ENCODE measurements at places on chromosomes 5 and 9.

DNA sequence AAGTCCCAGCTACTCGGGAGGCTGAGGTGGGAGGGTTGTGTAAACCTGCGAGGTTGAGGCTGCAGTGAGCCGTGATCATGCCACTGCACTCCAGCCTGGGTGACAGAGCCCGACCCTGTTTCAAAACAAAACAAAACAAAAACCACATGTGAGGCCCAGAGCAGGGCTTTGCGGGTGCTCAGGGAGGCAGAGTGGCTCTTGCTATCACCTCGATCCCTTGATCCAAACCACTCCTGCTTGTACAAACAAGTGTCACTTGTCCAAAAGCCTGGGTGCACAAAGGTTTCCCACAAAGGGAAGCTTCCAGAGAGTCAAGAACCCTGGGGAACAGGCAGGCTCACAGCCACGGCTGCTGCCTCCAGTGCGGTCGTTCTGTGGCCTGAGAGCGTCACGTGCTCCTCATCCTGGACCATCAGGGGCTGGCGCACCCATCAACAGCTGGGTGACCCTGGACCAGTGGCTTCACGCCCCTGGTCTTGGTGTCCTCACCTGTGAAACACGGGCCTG, 162.7 kb downstream of the C9orf50 start:
- DNase-seq: peak; percentile 65

GRCh38 chr5:59795141-59795540, 98.4 kb downstream of the PDE4D start:
- no peak for DNase-seq

- no peak for DNase-seq
Measured at GRCh38 chr5:150851039-150851438, 4.7 kb downstream of the IRGM start.

- DNase-seq: no peak
Measured at GRCh38 chr5:96756985-96757384, 50.8 kb downstream of the ERAP1 start.

DNA sequence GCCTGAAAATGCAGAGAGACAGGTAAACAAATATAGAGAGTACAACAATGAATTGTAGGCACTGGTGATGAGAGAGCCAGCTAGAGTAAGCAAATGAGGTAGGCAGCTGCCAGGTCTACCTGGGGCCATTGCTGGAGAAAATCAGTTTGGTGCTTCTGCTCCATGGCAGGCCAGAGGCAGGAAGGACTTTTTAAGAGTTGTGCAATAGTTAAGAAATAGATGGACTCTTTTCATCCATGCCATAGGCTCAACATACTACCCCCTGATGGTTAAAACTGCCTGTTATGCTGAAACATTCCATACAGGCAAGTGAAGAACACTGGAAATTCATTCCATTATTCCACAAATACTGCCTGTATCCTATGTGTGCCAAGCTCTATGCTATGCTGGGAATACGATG, 86.5 kb upstream of the CCDC112 start:
- no peak for DNase-seq

DNA sequence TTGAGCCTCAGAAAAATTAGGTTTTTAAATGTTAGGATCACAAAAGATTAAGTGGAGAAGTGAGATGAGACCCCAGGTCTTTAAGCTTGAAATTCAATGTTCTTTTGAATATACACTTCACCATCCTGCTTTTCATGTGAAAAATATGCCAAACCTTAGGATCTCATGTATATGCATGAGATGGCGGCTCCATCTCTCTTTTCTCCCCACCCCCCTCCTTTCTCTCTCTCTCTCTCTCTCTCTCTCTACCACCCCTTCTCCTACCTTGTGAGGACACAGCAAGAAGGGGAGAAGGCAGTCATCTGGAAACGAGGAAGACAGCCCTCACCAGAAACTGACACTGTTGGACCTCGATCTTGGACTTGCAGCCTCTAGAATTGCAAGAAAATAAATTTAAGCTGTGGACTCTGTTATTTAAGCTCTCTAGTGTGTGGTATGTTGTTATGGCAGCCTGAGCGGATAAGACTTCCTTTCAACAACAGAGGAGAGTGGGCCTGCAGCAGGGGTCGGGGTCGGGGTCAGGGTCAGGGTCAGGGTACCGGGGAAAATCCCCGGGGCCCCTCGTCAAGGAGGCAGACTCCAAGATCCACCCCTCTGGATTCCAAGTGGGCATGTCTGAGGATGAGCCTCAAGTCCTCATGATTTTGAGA, 16.4 kb upstream of the ALDH1B1 start:
- DNase-seq: no peak

GRCh38 chr5:42572313-42572712, 149.1 kb downstream of the GHR start:
- no peak for DNase-seq

DNA sequence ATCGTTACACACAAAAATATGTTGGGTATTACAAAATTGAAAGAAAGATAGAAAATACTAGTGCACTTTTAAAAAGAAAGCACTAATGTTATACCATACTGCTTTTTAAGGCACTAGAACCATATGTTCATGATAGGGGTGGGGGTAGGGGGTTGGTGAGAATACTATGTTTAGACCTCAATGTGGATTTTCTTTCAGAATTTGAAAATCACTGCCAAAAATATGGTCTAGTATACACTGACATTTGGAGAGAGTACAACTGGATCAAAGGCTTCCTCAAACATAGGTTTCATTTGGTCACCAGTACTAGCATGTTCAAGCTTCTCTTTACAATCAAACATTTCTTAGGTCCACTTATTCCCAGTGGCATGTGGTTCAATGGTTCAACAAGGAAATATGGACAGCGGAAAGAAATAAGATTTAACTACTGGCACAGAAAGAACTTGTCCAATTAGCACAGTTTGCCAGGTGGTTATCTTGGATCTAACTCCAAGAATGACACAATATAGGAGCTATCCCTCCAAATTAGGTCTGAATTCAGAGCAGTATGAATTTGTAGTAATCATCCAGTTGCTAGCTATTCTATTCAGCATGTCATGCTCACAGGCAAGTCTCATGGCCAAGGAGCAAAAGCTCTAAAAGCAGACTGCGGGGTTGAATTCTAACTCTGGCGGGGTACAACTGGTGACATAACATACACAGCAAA, 139.3 kb downstream of the SLC24A2 start:
- DNase-seq: no peak

DNA sequence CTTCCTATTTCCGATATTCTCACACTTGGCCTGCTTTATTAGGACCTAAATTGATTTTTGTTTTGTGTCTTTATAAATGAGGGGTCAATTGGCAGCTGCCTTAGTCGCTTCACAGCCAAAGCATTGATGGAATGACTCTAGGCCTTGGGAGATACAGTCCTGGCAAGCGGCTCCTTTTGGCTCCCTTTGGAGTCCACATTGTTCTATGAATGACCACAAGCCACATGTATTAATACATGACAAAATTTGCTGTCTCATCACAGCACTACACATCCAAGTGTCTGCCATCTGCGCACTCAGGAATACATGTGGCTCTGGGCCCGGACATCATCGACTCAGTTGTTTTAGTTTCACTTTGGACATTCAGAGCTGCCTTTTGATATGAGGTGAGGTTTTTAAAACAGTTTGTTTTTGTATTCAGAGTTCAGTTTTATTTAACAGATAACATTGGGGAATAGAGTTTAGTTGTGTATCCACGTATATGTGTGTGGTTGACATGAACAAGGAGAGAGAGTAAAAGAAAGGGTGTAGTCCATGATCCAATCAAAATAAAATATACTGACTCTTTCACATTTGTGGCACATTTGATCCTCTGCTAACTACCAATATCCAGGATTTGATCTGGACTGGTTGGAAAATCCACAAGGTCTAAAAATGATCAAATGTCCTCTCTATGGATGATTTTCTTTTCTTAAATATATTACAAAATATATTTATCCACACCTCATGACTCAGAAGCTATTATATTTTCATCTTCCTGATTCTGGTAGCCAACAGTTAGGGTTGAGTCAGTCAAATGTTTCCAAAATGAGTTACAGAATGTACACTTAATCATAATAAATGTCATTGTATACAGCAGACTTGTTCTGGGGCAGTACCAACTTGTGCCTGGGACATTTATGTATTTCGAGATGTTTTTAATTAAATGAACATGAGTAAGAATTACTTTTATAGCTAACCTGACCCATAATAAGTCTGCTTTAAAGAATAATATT, 114.0 kb upstream of the MTAP start:
- DNase-seq: no peak

- no peak for DNase-seq
Measured at GRCh38 chr5:59547731-59548130, 345.8 kb downstream of the PDE4D start.

DNA sequence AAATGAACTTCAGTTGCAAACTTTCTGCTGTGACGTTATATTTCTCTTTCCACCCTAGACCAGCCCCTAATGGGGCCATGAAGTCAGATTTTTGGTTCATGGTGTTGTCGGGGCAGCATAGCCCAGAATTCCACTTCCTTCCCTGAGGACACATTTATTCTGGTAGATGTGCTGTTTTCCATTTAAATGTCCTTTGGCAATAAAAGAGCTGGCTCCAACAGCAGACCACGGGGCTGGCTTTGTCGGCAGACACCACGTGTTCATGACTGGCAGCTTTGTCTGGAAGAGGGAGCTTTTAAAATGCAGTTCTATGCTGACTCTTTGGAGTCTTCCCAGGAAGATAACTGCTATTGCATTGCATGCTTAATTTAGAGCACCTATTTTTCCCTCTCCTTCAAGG, 17.6 kb upstream of the LCP2 start:
- DNase-seq: no peak

DNA sequence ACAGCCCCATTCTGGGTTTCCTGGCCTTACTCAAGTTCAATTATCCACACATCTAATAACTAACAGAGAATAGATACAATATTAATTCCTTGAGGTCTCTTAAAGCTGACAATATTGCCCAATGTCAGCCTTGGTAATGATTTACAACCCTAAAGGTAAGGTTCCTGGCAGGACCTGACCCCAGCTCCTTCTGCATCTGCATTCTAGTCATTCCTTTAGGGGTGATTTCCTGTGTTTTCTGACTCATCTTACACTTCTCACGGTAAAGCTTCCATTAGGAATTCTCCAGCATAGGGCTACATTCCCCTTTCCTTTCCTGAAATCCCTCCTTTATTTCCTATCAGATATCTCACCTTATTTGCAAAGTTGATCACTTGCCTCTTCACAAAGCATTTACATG, 9.3 kb downstream of the HAVCR1 start:
- no peak for DNase-seq

DNA sequence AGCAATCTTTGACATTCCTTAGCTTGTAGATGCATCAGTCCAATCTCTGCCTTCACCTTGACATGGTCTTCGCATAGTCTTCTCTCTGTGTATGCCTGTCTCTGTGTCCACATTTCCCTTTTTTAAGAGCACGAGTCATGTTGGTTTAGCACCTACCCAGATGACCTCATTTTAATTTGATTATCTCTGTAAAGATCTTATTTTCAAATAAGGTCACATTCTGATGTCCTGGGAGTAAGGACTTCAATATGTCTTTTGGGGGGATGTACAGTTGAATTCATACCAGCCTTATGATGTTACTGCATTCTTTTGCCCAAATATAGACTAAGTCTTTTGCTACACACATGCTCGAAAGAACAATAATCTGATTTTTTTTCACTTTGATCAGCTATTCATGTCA, 6.9 kb downstream of the KCTD16 start:
- DNase-seq: no peak
